Bronchus fibroblast of lung (primary cell): ENCODE measurements at places on chromosomes 3 and 15. TPM values are rescaled to one million over a fixed set of nuclear protein-coding genes. Genes with fewer than 3 reads are reported as not detected.

ASB14 gene
- total RNA-seq, result not detected in 2 replicates

CISH gene
- 1.2 and 2.1 TPM in 2 replicates for total RNA-seq

CATSPER2 gene
- 0.15 and 0.17 TPM in 2 replicates for total RNA-seq

CELSR3 gene
- 1.3 and 2.7 TPM in 2 replicates for total RNA-seq

GOLGA6C gene
- total RNA-seq, result not detected in 2 replicates

CLEC3B gene
- 19.9 and 23.4 TPM in 2 replicates for total RNA-seq

ALDH1A3 gene
- total RNA-seq, result 8.5 and 16.0 TPM in 2 replicates

LYSMD2 gene
- 4.8 and 5.4 TPM in 2 replicates for total RNA-seq

ZBED2 gene
- total RNA-seq, result not detected in 2 replicates

KBTBD8 gene
- total RNA-seq, result 0.74 and 2.2 TPM in 2 replicates
